Fibroblast of skin of back (primary cell): ENCODE measurements at places on chromosomes 16 and 17.

DNA sequence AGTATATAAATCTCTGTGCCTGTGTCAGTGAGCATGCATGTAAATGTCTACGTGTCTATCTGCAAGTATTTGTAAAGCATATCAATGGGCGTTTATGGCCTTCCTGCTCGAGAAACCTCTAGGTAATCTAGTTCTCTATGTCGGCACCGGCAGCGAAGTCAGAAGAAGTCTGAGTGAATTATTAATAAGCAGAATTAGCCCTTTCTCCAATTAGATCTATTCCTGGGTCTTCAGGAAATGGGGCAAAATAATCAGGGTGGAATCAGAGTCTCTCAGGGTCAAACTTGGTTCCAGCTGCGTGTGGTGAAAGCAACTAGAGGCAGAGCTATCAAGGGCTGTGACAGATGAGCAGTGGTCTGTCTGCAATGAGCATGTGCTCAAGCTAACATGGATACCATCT is at the start of gene C17orf78:
Gene C17orf78 (plus strand): TSS at position 280 of the 400 bp plus-strand sequence. CDS start 108 bp downstream, at position 388.
- DNase-seq = no peak

DNA sequence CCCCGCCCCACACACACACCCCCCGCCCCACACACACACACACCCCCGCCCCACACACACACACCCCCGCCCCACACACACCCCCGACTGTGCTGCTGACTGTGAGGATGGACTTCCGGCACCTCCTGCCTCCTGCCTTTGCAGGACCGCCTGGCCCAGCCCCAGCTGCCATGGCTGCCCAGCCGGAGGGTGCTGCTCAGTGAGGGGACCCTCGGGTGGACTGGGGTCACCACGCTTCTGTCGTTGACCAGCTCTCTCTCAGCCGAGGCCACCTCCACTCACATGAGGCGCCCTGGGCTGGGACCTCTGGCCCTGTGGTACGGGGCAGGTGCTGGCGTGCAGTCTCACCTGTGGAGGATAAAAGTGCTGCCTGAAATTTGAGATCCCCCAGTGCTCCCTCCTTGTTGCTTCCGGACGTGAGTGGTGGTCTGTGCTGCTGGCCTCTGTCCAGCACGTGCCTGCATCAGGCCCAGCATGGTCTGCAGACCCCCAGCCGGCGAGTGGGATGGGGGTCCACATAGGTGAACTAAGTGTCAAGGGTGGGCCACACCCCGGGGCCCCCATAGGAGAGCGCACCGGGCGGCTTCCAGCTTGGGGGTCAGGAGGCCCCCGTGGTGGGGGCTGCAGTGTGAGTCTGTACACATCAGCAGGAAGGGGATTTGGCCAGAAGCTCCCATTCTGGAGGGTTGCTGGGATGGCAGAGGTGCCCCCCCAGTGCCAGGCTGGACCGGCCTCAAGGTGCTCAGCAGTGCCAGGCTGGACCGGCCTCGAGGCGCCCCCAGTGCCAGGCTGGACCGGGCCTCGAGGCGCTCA is 11.2 kb downstream of the METRNL start:
- no peak for DNase-seq

DNA sequence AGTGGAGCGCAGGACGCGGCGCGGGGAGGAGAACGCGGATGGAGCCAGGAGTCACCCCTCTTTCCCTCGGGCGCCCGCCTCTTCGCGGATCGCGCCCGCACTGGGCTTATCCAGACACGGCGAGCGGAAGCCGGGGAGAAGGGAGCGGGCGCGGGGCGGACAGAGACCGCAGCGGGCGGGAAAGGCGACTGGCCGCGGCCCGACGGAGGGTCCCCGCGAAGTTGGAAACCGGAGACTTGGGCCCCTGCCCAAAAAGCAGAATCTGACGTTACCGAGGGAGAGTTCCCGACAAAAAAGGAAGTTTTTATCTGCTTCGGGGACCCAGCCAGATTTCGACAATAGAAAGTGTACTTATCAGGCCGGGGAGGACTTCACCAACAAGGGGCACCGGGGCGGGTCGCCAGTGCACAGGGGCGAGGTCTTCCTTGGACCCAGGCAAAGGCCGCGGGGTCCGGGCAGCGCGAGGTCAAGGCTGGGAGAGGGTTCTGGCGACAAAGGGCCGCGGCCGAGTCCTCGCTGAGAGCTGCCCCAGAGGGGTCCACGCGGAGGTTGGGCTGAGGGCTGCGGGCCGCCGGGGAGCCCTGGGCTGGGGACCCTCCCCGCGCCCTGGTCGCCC is 519 bp downstream of the ST6GALNAC2 start:
- DNase-seq = peak; percentile 7

- no peak for DNase-seq
Observed at GRCh38 chr17:51650772-51651171, 390.4 kb downstream of the UTP18 start.

- no peak for DNase-seq
Observed at GRCh38 chr16:10624527-10624926, 44.1 kb upstream of the EMP2 start.

- no peak for DNase-seq
Observed at GRCh38 chr16:47636501-47637099, 175.5 kb downstream of the PHKB start.

DNA sequence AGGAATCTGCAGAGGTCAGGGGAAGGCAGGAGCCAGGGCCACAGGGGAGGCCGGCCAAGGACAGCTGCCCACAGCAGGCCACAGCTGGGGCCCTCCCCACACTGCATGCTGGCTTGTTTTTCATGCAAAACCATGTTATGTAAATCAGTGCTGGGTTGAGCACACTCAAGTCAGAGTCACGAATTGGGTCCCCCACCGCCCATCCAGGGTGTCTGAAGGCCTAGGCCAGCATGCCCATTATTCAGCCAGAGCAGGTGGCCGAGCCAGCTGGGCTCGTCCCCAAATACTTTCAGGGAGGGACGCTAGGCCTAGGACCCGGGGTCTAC is 51.2 kb upstream of the TOB1 start:
- DNase-seq = no peak

DNA sequence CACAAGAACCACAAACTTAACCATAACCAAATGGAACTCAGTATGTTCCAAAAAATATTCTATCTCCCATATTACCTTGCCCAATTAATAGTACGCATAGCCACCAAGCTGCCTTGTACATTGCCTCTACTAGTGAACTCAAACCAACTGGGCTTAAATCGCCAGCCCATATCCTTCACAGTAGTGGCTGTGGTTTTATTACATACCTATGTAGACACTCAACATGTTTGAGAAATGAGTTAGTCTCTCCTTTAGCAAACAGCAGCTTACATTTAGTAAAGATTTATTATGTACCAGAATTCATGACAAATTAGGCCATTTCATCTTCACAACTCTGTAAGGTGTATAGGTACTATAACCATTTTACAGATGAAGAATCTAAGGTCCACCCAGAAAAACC is 41.4 kb downstream of the GRB2 start:
- peak; percentile 81 for DNase-seq

- no peak for DNase-seq
Observed at GRCh38 chr17:44627513-44628242, 28.6 kb upstream of the MEIOC start.

- DNase-seq = peak; percentile 68
Observed at GRCh38 chr16:58022601-58023371, 2.8 kb upstream of the MMP15 start.

GRCh38 chr16:68155425-68155824 is 70.3 kb downstream of the NFATC3 start:
- no peak for DNase-seq

GRCh38 chr17:74212913-74213791 is at the start of gene TTYH2:
TTYH2 (plus strand) TSS chr17:74213571; CDS start chr17:74213588, 17 bp downstream.
- peak; percentile 86 for DNase-seq

DNA sequence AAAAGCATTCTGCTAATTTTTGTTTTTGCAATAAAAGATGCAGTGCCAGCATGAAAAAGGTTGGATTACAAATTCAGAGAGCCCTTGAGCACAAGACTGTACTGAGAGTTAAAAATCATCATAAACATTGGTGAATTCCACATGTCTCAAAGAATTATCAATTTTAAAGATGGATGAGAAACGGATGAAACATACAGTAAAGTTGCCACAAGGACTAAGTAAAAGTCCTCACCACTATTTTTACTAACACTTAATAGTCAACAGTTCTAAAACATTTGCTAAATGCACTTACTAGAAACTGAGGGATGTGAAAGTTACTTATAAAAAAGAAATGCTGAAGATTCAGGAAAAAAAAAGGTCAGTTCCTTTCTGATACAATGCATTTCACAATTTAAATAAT is 25.8 kb upstream of the NACA2 start:
- no peak for DNase-seq

DNA sequence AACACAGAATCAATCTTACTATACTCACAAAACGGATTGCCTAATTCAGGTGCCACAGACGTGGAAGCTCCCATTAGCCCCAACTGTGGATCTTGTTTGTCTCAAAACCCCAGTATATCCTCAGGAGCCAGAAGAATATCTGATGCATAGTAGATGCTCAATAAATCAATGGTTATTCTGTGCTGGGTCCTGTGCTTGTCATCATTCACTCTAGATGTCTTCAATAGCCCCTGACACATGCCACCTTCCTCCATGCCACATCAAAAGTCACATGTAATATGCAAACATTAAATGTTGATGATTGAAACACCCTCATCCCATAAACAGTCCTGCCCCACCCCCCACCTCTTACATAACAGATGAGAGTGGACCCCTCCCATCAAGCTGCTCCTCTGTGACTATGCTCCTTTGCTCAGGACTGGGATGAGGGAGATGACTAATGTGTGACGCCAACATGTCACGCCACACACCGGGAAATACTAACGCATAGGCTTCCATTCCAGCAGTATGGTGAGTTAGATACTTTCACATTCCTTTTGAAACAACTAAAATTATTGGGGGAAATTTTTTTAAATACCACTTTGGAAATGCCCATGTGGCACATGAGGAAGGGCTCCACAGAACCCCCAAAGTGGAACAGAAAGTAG is 267.6 kb upstream of the SDK2 start:
- DNase-seq = no peak

GRCh38 chr16:11621920-11622651 is 35.4 kb upstream of the LITAF start:
- DNase-seq = no peak

DNA sequence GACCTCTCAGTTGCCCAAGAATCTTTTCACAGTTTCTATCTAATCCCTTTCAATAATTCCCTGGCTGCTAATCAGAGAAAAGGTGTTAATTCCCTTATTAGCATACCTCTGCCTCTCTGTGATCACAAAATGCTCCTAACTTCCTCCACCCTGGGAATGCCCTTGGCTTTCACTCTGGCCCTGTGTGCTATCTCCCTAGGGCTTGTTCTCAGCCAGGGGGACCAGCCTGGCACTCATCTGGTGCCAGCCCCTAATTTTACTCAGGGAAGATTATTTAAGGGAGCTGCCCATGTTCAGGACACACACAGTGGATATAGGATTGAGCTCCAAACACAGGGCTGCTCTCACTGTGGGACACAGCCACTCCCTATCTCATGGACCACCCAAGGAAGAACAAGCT is 225.2 kb downstream of the GRIN2A start:
- no peak for DNase-seq

- DNase-seq = no peak
Observed at GRCh38 chr16:23889189-23889588, 53.4 kb downstream of the PRKCB start.

DNA sequence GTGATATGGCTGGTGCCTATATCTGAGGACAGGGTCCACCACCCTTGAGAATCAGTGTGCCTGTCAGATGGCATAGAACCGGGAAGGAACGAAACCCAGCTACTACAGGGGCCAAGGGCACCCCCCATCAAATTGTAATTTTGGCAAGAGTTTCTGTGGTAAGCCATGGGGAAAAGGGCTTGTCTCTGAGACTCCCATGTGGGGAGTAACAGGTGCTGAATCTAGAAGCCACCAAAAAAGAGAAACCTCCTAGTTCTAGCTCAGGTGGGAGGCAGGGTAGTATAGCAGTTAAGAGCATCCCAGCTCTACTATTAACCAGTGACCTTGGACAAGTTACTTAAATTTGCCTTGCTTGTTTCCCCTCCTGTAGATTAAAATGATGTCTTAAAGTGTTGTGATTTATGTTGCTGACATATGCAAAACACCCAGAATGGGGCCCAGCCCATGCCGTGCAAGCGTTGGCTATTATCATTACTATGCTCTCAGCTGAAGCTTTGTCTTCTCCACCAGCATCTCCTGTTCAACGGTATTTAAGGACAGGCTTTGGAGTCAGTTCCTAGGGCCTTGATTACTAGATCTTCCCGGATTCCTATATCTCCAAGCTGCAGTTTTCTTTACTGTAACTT is 210.7 kb upstream of the NLRP1 start:
- no peak for DNase-seq
